ENCODE measurements at places on chromosomes 5 and 9.
A peak's percentile ranks its signal among the peaks of the same experiment; 100 is the strongest.

GRCh38 chr5:158116965-158117364, 258.0 kb upstream of the CLINT1 start:
- no peak for DNase-seq

GRCh38 chr5:154302161-154302560, 111.6 kb downstream of the GALNT10 start:
- DNase-seq: no peak

DNA sequence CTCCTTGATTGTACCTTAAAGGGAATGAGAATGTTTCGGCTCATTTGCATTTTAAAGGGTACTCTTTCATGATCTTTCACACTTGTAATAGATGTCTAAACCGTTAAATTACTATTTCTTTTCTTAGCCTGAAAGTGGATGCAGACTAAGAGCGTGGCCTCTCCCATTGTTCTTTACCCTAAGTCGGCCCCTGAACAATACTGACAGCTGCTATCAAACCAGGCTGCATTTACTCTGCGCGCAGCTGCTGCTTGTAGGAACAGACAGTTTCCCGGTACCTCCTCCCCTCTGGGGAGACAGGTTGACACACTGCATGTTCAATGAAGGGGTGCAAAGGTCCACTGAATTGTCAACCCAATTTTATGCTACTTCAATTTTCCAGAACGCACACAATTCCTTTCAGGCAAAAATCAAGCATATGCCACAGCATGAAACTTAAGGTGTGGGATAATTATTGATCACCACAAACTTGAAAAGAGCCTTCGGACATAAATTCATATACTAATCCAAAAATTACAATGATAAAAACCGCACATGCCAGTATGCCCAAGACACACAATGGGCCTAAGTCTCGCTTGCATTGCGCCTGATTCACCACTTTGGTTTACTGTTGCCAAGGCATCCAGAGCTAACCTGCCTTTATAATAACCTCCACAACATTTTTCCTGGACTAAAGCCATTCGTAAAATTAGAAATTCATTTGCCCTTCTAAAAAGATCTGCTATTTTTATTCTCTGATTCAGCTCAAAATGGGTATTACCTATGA, 39.7 kb downstream of the TLE1 start:
- peak; percentile 10 for DNase-seq

DNA sequence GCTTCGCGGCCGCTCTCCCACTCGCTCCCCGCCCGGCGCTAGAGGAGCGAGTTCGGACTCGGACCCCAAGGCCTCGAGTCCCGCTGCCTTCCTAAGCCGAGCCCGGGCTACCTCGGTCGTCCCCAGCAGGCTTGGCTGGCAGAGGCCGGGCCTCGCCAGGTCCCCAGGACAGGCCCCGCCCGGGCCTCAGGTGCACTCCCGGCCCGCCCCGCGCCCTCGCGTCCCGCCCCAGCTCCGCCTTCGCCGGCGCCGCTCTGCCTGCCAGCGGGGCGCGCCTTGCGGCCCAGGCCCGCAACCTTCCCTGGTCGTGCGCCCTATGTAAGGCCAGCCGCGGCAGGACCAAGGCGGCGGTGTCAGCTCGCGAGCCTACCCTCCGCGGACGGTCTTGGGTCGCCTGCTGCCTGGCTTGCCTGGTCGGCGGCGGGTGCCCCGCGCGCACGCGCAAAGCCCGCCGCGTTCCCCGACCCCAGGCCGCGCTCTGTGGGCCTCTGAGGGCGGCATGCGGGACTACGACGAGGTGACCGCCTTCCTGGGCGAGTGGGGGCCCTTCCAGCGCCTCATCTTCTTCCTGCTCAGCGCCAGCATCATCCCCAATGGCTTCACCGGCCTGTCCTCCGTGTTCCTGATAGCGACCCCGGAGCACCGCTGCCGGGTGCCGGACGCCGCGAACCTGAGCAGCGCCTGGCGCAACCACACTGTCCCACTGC, at the start of gene SLC22A5:
Gene SLC22A5, plus strand, starts transcription at position 237 of the 707 bp plus-strand sequence. Its CDS starts 263 bp downstream, at position 500.
- peak; percentile 44 for DNase-seq

- DNase-seq: no peak
Observed at GRCh38 chr9:7298123-7298522, 501.5 kb downstream of the DMAC1 start.

- no peak for DNase-seq
Observed at GRCh38 chr9:136011703-136012496, 50.7 kb upstream of the UBAC1 start.

DNA sequence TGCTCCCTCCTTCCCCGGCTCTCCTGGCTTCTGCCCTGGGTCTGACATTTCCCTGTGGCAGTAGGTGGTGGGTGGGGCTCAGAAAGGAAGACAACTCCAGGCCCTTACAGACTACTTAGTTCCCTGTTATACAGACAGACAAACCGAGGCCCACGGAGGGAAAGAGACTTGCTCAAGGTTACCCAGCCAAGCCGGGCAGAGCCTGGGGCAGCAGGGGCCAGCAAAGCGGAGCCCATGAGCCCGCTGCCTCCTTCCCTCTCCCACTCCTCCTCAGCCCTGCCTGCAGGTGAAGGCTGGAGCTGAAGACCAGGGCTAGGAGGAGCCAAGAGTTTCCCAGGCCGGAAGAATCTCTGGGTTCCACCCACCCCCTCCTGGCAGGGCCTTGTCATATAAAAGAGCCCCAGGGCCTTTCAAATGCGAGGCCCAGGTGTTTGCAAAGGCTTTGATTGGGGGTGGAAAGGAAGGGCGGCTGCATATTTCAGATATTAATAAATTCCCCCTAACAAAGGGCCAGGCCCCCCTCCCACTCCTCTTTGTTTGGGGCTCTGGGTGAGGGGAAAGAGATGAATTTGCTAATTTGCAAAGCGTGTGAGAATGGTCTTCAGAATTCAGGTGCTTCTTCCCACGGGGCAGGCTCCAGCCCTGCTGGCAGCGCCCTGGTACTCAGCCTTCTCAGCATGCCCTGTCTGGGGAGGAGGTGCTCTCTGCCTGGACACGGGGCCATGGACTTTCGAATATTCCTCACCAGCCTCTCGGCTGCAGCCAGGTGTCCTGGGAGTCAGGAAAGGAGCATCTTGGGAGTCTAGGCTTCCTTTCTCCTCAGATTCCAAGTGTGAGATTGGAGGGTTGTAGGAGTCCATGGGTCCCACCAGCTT, 21.5 kb downstream of the SLC6A7 start:
- no peak for DNase-seq
